Activated T-cell treated with anti-CD3 and anti-CD28 coated beads for 4 hours (primary cell): ENCODE measurements at places on chromosomes 1 and 21.

GRCh38 chr1:24517898-24518297, 15.3 kb downstream of the RCAN3 start:
- DNase-seq, result no peak

DNA sequence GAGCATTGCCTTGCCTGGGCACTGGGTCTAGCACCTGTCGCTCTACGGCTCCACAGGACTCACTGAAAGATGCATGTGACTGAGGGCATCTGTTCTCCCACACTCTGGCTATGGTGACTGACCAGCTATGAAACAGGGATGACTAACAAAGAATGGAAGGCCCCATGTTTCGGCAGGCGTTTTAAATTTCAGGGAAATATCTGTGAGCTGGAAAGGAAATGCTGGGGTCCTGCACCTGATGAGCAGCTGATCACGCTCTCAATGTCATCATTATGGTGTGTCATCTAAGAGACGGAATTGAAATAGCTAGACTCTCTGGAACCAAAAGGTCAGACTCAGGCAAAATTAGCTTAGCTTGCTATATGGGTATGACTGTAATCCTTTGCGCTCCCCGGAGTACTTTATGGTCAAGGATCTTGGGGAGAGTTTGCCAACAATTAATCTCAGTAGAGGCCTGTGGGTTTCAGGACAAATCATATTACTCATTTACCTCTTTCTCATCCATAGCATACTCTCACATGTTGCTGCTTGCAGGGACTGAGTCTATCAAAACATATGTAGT, 24.5 kb upstream of the PALMD start:
- no peak for DNase-seq

DNA sequence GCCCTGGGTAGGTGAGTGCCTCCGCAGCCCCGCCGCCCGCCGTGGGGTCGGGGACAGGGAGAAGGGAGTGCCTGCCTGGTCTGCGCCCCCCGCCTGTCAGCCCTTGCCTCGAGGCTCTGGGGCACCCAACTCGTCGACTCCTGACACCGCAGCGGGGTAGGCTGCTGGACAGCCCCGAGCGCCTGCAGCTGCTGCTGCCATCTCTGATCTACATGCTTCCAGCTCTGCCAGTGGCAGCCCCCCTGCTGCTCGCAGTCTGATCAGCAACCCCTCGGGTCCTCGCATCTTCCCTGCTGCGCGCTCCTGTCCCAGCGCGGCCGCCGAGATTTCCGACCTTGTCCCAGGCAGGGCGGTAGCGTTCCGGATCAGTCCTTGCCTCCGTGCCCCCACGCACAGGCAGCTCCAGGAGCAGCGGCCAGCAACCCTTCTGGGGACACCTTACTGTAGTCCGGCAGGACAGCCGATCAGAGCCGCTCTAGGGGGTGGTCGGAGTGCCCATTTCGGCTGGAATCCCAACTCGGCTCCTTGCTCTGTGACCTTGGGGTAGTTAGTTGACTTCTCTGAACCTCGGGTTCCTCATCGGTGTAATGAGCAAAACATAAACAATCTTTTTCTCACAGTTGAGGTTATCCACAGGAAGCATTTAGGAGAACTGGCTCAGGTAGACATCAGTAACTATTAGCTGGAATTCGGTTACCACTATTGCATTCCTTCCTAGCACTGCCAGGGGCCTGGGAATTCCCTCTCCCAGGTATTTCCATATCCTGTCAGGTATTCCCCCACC, 540 bp downstream of the BCAN start:
- no peak for DNase-seq

- no peak for DNase-seq
Observed at GRCh38 chr1:164320790-164321731, 237.9 kb upstream of the PBX1 start.

GRCh38 chr1:193256019-193256418, 69.6 kb upstream of the B3GALT2 start:
- no peak for DNase-seq

DNA sequence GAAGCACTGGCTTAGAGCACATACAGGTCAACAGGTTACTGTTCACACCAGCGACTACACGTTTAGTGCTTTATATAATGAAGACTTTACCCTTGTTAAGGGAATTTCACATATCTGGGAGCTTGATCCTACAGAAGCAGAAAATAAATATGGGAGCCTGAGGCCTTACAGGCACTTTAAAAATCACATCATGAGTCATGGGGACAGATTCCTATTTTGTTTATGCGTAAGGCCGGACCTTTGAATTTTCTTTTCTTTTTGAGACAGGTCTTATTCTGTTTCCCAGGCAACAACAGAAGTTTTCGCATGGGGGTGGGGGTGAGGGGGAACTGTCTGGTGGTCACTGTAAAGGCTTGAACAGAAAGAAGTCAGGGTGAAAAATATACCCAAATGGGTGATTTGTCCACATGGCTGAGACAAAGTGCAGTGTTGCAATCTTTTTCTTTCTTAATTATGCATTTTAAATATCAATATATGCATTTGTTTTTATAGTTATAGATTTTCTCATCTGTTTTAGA, 276.7 kb downstream of the KCNH1 start:
- DNase-seq, result no peak

- no peak for DNase-seq
Observed at GRCh38 chr1:182062223-182062622, 711 bp upstream of the ZNF648 start.

DNA sequence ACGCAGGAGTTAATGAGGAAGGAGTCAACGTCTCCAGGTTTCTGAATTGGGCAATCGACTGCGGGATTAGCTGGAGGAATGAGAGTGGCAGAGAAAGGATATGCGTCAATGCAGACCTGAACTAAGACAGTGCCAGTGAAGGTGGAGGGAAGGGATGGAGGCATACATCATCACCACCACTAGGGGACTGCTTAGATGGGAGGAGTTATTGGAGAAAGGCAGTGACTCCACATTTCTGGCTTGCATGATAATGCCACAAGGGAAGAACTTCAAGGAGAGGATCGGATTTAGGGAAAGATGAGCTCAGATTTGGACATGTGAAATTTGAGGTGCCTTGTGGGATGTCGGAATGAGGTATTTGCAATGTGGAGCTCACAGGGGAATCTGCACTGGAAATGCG, 17.5 kb downstream of the VASH2 start:
- DNase-seq, result no peak

GRCh38 chr1:215603319-215603718, 36.2 kb downstream of the KCTD3 start:
- no peak for DNase-seq

DNA sequence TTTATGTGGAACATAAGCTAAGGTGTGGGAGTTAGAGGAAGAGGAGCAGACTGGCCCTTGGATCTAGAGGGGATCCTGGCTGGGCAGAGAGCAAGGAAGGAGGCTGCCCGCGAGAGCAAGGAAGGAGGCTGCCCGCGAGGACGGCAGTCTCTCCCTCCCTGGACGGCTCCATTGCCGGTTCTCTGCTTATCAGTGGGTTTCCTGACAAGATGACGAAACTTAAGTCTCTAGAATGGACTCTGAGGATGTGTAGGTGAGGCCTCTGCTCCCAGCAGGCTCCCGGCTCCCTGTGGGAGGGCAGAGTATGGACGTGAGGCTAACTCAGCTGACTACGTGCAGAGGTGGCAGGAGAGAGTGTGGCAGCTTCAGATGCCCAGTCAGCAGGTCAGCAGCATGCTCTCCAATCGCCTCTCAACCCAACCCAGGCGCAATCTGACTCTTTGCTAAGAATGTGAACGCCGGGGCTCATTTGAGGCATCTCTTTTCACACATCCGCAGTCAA, 6.1 kb downstream of the MYBPHL start:
- no peak for DNase-seq

DNA sequence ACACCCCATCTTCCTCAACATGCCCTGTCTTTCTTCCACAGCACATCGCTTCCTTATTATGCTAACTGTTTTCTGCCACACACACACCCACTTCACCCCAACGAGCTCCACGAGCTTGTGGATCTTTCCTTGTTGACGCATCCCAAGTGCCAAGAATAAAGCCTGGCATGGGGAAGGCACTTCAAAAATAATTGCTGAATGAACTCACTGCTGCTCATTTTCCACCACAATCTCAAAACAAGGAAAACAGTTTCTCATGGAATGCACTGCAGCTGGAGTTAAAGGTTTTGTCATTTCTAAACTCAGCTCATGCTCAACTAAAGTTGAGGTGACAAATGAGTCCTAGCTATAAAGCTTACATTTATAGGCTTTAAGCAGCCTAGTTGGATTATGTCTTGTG, 86.0 kb downstream of the TIAM1 start:
- no peak for DNase-seq

- DNase-seq, result no peak
Observed at GRCh38 chr1:91660708-91661107, 160.1 kb downstream of the CDC7 start.

GRCh38 chr1:197024460-197024859, 42.6 kb downstream of the F13B start:
- no peak for DNase-seq

DNA sequence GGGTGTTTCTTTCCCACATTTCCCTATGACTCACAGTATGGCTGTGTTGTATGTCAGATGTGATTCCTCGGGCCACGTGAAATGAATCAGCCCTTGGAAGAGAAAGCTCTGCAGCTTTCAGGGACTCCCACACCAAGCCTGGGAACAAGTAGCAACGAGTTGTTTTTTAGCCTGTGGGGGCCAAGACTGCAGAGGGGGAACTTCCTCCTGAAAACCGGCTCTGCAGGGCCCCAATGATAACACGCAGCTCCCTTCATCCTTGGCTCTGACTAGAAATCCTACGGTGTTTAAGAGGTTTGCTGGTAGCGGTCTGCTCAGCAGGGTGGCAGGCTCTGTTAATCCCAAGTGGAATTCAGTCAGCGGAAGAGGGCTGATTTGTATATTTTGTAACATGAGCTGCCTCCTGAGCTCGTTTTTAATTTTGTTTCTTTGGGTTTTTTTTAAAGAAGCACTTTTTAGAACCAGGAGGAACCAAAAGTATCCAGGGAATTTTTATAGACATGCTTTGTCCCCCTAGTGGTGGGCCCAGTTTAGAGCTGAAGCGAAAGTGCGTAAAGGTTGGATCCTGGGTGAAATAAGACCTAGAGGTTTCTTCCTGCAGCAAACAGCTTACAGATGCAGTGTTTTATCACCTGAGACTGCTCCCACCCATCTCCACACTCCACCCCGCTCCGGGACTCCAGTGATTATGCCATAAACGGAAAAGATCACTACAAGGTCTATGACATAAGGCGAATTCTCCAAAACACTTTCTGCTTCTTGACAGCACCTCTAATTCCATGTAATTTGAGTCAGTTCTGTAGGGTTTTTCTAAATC, 48.8 kb downstream of the LAMC2 start:
- DNase-seq, result no peak

DNA sequence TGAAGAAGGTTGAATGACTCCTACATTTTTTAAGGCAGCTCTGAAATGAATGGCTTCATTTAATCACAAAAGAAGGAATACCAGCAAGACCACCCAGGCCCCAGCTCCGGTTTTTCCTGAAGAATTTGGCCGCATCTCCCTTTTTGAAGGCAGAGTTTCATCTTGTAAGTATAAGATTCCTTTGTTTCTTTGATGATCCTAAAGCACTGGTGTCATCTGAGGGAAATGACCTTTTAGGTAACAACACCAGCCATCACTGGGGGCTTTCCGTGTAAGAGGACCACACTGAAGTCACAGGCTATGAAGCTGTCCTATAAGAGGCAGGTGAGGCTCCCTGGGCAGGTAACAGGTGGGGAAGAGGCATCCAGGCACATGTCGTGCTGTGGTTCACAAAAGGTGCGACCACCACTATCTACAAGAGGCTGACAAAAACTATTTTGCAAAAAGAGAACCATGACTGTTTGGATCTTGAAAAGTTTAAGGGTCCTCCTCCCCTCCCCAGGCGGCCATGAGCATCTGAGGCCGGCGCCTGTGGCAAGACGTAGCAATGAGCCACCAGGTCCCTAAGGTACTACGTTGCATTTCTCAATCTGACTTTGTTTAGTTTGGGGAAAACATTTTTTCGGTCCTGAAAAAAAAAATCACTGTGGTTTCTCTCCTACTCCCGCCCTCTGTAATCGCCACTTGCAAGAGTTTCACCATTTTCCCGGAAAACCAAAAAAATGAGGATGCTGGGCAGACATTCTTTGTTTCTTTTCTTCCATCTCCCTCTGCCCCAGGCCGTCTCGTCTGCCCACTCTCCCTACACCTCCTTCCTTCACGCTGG, 46.3 kb upstream of the IRF2BP2 start:
- DNase-seq, result no peak

DNA sequence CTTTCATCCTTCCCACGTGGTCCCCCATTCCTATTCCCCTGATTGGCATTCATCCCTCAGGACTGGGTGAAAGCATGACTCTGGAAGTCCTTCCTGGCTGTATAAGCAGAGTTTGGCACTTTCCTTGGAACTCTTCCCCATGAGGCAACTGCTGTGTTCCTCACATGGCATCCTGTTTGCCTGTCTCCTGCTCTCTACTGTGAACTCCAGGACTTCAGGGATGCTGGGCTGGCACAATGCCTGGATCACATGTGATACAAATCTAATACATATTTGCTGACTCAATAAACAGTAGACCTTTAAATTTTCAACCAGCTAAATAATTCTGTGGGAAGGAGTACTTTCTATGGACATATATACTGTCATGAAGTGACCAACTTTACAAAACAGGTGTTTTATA, 46.8 kb upstream of the EDEM3 start:
- DNase-seq, result no peak

DNA sequence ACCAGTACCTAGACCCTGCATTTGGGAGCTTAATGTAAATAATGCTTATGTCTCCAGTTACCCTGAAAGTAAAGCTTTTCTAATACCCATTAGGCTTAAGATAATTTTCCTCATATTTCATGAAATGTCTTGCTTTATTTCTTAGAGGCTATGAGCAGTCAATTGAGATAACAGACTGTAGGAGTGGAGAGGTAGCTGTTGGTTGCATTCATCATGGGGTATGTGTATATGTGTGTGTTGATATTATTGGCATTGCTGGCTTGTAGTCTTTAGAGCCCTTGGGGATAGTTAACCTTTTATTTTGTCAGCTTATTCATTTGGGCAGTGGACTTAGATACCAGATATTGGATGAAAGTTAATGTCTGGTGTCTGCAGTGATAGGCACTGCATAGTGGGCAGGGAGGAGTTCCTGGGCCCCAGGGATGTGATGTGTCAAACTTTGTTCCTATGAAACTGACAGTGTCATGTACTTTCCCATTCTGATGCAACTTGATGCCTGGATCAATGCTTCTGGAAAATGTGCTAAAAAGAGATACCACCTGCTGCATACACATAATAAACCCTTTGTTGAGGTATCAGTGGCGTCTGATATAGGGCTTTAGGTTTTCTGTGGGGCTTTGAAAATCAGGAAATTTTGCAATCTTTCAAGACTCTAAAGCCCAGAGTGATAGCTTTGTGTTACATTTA, 83.9 kb downstream of the MAST2 start:
- no peak for DNase-seq

DNA sequence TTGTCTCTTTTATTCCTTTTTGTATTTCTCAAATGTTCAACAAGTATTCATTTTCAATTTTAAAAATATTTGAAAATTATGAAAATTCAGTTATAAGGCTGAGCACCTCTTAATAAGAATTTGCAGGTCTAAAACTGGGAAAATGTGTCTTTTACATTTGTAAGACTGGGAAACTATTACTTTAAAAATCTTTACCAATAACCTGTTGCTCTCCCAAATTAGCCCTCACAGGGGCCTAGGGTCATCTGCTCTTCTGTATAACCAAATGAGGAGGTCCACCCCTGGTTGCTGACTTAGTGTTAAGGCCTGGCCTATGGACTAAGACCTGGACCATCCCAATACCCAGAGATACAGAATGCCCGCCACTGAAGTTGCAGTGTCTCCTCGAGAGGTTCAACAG, 280.5 kb downstream of the PLPP3 start:
- DNase-seq, result no peak
